CD8-positive, alpha-beta memory T cell (primary cell): ENCODE measurements at places on chromosomes 4 and X. TPM values are rescaled to one million over a fixed set of nuclear protein-coding genes. Genes with fewer than 3 reads are reported as not detected.

DNA sequence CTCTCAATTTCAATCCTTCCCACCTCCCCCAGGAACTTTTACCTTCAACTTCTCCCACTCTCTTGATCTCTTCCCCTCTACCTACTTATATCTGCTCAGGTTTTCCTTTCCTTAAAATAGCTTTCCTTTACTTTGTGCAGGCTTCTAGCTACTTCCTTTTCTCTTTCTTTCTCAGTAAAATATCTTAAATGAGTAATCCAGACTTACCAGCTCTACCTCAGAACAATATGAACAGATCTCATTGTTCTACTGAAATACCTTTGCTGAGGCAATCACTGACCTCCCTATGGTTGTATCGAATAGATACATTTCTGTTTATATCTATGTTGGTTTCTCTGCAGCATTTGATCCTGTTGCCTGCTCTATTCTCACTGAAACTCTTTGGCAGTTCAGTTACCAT, 86.7 kb upstream of the WDR44 start:
- H3K36me3 ChIP-seq: no peaks in the 10 kb centered on the region
- H3K4me1 ChIP-seq: no peaks in the 10 kb centered on the region
- H3K4me3 ChIP-seq: no peak overlapping the region

Gene RBM46
- not detected for total RNA-seq

DNA sequence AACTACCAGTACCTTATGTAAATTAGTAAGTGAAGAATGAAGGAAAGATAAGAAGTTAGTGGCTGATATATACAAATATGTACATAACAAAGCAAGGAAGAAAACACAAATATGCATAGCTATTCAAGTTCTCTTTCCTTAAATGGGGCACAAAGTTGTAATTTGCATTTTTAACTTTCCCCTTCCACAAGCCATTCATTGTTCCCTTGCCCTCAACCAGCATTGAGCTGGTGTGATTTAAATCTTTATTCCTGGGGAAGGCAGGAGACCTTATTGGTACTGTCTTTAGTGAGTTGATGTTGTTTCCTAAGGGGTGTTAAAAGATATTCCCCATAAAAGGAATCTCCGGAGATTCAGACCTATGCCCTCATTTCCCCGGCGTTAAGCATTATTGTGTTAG, 735.3 kb downstream of the PCDH18 start:
- H3K4me1 ChIP-seq: no peaks in the 10 kb centered on the region
- DNase-seq: no peak
- H3K27ac ChIP-seq: no peak overlapping the region

- no peak overlapping the region for H3K27ac ChIP-seq
- H3K4me3 ChIP-seq: no peak overlapping the region
- H3K4me1 ChIP-seq: no peaks in the 10 kb centered on the region
- no peak for DNase-seq
Measured at GRCh38 chr4:27020203-27020602, 159.6 kb downstream of the STIM2 start.

DNA sequence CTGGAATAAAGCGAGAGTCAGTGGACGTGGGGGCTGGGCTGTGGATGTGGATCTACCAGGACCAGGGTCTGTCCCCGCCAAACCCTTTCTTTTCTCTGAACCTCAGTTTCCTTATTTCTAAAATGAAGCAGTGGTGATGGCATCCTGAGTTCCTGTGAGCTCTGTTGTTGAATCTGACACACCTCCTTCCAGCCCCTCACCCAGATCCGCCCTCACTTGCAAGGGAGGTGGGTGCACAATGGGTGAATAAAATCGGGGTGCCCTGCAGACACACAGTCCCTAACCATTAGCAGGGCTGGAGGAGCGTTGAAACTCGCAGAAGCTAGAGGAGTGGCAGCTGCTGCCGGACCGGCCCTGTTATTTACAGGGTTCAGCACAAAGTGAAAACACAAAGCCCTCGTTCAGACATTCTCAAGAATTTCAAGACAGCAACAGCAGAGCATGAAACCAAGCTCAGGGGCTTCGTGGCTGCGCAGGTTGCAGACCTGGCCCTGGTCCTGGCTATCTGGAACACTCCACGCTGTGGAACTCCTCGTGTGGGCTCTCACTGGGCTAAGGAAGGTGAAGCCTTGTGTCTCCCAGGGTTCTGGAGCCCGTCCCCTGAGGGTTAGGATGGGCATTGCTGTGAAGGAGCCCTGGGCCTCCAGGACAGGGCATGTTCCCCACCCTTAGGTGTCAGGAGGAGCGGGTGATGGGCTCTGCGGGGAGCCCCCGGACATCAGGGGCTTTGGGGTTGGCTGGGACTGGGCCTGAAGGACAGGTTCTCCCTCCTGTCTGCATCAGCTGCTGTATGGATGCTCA, 42.9 kb downstream of the PSAPL1 start:
- H3K4me3 ChIP-seq: no peak overlapping the region
- DNase-seq: no peak
- no peak overlapping the region for H3K27ac ChIP-seq
- H3K4me1 ChIP-seq: no peaks in the 10 kb centered on the region
- H3K36me3 ChIP-seq: no peaks in the 10 kb centered on the region
- no peaks in the 10 kb centered on the region for H3K27me3 ChIP-seq

DNA sequence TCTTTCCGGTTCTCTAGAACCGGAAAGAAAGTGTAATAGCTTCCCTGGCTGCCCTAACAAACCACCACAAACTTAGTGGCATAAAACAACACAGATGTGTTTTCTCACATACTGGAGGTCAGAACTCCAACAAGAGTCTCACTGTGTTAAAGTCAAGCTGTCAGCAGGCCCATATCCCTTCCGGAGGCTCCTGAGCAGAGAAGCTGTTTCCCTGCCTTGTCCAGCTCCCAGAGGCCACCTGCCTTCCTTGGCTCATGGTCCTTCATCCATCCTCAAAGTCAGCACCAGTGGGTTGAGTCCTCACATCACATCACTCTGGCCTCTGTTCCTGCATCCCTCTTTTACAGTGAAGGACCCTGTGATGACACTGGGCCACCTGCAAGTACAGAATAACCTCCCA, 49.8 kb upstream of the HMX1 start:
- no peak for DNase-seq
- H3K4me1 ChIP-seq: peaks cover 3% of the 10 kb centered on the region
- H3K4me3 ChIP-seq: no peak overlapping the region
- no peak overlapping the region for H3K27ac ChIP-seq

GRCh38 chr4:168924667-168925066, 85.4 kb downstream of the CBR4 start:
- no peak overlapping the region for H3K4me3 ChIP-seq
- DNase-seq: no peak
- H3K27ac ChIP-seq: no peak overlapping the region

DNA sequence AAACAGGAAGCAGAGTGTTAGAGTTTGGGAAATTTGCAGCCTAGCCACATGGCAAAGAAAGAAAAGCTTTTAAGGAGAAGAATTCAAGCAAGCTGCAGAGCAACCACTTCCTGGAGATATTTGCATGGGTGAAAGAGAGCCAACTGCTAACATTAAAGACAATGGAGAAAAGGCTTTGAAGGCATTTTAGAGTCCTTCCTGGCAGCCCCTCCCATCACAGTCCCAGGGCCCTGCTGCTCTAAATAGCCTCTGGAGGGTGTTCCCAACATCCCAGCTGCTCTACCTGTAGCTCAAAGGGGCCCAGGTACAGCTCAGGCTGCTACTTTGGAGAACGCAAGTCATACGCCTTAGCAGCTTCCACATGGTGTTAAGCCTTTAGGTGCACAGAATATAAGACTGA, 235.9 kb upstream of the FMR1 start:
- H3K36me3 ChIP-seq: no peaks in the 10 kb centered on the region
- H3K27ac ChIP-seq: no peak overlapping the region
- no peak overlapping the region for H3K4me3 ChIP-seq
- no peaks in the 10 kb centered on the region for H3K27me3 ChIP-seq
- DNase-seq: no peak

DNA sequence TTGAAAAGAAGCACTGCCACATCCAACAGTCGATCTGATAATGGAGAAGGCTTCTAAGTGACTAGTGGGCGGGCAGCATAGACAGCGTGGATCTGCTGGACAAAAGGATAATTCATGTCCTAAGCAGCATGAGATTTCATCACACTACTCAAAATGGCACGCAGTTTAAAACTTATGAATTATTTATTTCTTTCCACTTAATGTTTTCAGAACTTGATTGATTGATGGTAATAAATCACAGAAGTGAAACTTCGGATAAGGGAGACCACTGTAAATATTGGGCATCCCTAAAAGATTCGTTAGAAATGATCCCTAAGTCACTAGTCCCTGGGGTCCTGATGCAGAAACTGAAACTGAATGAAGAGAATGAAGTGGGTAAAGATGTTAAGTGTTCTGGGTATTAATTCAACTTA, 93.0 kb upstream of the ANK2 start:
- H3K36me3 ChIP-seq: no peaks in the 10 kb centered on the region
- H3K4me1 ChIP-seq: no peaks in the 10 kb centered on the region
- H3K27ac ChIP-seq: no peak overlapping the region
- no peak overlapping the region for H3K4me3 ChIP-seq
- H3K27me3 ChIP-seq: no peaks in the 10 kb centered on the region
- no peak for DNase-seq

DNA sequence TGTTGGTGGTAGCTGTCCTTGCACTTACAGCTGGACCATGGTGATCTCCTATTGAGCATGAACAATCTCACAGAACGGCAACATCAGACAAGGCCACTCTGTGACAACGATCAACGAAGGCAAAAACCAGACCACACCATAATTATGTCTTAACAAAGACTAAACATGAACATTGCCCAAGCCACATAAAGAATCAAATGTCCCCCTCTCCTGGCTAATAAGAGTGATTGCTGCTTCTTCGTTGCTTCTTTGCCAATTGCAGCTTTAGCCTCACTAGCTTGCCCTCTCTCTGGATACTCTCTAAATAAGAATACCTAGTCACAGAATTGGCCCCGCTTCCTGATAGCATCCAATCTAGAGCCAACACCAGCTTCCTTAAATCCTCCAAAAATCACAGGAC, 41.5 kb upstream of the PGRMC1 start:
- H3K4me3 ChIP-seq: no peak overlapping the region
- H3K27ac ChIP-seq: no peak overlapping the region
- no peak for DNase-seq
- no peaks in the 10 kb centered on the region for H3K4me1 ChIP-seq
- H3K27me3 ChIP-seq: no peaks in the 10 kb centered on the region

Gene ANKRD50
- 0.20 TPM for total RNA-seq

Gene ODAM
- total RNA-seq: not detected

Gene NDP
- total RNA-seq: not detected

- H3K36me3 ChIP-seq: no peaks in the 10 kb centered on the region
- H3K27me3 ChIP-seq: no peaks in the 10 kb centered on the region
- no peak overlapping the region for H3K27ac ChIP-seq
- DNase-seq: no peak
Measured at GRCh38 chr4:7309636-7310390, 117.5 kb downstream of the SORCS2 start.

Gene ARHGEF38
- total RNA-seq: not detected

Gene LDB2
- not detected for total RNA-seq

DNA sequence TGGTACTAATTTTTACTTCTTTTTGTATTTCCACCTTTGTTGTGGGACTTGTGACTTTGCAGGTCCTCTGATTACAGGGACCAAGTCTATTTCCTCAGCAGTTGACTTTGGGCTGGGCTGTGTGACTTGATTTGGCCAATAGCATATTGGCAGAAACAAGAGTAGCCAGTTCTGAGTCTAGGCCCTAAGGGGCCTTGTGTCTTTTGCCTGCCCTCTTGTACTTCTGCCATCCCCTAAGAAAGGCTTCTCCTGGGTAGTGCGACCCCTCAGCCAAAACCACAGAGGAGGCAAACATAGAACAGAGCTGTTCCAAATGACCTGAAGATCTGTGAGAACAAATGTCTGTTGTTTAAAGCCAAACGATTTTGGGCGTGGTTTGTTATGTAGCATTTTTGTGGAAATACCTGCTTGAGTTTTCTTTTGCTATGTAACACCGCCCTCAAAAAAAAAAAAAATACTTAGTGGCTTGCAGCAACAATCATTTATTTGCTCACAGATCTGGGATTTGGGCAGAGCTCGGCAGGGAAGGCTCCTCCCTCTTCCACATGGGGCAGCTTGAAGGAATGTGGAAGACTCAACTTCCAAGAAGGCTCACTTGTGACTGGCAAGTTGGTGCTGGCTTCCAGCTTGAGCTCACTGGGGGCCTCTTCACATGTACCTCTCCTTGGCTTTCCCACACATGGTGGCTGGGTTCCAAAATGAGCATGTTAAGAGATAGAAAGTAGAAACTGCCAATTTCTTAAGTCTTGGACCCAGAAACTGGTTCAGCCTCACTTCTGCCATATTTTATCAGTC, 423.0 kb upstream of the CNKSR2 start:
- no peaks in the 10 kb centered on the region for H3K27me3 ChIP-seq

Gene GPRASP3
- 1.9 TPM for total RNA-seq

Gene PARM1
- not detected for total RNA-seq

Gene NLRP2B
- not detected for total RNA-seq

DNA sequence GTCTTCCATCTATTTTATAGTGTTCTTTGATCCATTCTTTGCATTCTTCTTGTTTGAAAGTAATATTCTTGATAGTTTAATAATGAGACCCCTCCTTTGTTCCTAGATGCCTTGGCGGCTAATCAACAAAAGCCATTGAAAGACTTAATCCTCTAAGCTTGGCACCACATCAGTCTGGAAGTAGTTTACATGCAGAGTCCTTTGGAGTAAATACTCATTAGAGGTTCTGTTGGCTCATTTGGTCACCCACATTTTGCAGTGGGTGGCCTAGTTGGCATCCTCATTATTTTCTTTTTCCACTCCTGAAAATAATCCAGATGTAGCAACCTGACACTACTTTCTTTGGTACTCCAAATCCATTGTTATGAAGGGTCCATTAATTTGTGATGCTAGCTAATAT, 64.5 kb downstream of the DKK2 start:
- DNase-seq: no peak
- no peaks in the 10 kb centered on the region for H3K4me1 ChIP-seq
- no peaks in the 10 kb centered on the region for H3K27me3 ChIP-seq
- H3K4me3 ChIP-seq: no peak overlapping the region
- no peaks in the 10 kb centered on the region for H3K36me3 ChIP-seq

GRCh38 chr4:74539044-74539790, 94.3 kb downstream of the AREG start:
- H3K27ac ChIP-seq: no peak overlapping the region
- no peak overlapping the region for H3K4me3 ChIP-seq
- H3K27me3 ChIP-seq: no peaks in the 10 kb centered on the region
- H3K4me1 ChIP-seq: no peaks in the 10 kb centered on the region
- DNase-seq: no peak
- no peaks in the 10 kb centered on the region for H3K36me3 ChIP-seq

GRCh38 chr4:141759796-141760425, 123.5 kb downstream of the IL15 start:
- H3K4me1 ChIP-seq: no peaks in the 10 kb centered on the region
- H3K27ac ChIP-seq: no peak overlapping the region
- H3K4me3 ChIP-seq: no peak overlapping the region
- no peaks in the 10 kb centered on the region for H3K27me3 ChIP-seq
- no peak for DNase-seq

Gene DIPK2B
- not detected for total RNA-seq

DNA sequence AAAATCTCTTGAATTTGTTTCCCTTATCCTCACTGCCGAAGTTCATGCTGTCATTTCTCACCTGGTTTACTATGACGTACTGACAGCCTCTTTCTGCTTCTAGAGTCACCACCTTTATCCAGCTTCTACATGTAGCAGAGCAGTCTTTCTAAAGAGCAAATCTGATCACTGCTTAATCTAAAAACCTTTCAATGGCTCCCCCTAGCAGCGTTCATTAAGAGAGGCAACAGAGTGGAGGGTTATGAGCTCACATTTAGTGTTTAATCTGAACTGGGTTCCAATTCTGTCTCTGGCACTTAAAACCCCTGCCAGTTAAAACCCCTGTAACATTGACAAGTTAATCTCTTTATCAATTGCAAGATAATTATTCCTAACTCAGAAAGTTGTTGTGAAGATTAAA, 4.4 kb downstream of the RBPJ start:
- no peaks in the 10 kb centered on the region for H3K27me3 ChIP-seq
- H3K36me3 ChIP-seq: no peaks in the 10 kb centered on the region
- no peak overlapping the region for H3K4me3 ChIP-seq
- no peak overlapping the region for H3K27ac ChIP-seq
- DNase-seq: peak; percentile 42
- H3K4me1 ChIP-seq: peaks cover 22% of the 10 kb centered on the region

Gene APBB2
- total RNA-seq: 1.1 TPM
